ENCODE measurements at places on chromosomes 4 and X.

DNA sequence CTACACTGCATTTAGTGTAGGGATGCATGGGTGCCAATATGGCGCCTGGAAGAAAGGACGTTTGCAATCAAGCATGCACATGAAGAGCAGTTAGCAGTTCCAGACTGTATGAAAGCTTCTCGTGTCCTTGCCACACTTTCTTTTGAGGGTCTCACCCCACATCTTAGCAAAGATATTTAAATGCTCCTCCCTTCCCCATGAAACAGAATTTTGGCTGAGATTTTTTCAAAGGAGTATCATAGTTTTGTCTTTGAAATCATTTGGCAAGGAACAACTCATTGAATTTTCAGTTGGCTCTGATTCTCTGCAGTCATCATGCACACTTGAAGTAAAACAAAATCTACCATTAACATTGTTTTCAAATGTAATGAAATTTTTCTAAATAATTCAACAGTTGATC is 39.6 kb upstream of the STIM2 start:
- DNase-seq, result no peak

GRCh38 chr4:101222156-101222845 is 125.0 kb downstream of the PPP3CA start:
- no peak for DNase-seq

DNA sequence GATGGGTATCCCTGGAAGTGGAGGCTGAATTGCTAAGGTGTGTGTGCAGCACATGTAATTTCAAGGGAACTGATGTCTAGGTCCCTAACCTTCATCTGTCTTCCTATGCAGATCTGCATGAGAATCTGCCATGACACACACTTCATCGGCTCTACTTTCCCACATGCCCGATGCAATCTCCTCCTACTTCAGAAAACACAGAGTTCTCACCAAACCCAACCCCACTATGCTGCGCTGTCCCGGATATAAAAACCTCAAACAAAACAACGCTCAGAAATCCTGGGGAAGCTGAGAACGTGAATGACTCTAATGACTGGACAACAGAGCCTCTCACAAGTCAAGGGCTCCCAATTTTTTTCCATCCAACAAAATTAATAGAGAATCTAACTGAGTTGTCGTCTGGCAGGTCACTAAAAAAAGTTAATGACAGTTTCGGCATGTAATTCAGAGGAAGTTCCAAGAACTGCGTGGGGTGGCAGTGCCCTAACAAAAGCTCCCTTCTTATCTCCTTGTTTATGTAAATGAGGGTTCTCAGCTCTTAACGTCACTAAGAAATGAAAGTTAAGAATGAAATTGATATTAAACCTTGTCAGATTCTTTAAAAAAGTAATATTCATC is 39.0 kb downstream of the STX18 start:
- peak; percentile 61 for DNase-seq

- DNase-seq, result no peak
Observed at GRCh38 chr4:84677093-84677492, 94.2 kb downstream of the CDS1 start.

DNA sequence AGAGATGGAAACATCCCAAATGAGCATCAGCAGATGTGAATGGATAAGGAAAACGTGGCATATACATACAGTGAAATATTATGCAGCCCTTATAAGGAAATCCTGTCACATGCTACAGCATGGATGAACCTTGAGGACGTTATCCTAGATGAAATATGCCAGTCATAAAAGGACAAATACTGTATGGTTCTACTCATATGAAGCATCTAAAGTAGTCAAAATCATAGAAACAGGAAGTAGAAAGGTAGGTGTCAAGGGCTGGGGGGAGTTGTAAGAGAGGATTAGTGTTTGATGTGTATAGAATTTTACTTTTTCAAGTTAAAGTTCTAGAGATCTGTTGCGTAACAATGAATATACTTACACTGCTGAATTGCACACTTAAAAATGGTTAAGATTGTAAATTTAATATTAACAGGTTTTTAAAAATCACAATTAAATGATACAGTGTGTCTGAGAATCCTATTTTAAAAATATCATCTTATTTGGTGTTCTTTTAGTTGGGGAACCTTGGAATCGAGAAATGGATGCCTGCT is 58.5 kb downstream of the KDM6A start:
- no peak for DNase-seq

DNA sequence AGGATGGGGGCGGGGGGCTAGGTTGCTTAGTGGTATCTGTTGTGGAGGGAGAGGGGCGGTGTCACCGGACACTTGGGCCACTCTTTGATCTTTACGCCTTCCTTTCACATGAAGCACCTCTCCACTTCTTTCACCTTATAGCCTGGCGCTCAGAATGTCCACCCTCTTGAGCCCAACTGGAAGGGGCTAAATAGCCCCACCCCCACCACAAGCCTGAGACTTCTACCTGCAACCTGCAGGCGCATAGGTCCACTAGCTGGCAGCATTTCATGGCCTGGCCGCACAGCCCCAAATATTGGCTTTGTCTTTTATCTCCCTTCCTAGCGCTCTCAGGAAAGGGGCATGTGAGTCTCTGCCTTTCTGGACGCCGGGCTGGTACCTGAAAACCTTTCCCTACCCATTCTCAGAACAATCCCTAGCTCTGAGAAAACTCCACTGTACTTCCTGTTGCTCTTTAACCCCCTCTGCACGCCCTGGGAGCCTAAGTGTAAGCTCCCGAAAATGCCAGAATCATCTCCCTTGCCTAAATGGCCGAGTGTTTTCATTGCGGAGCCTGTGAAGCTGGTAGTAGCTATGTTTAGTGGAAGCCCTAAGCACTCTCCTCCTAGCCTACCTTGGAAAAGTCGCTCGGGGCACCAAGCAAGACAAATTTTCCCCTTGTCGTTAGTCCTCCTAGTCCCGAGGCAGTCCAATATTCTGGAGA is 1.2 kb upstream of the TRPC5 start:
- no peak for DNase-seq

DNA sequence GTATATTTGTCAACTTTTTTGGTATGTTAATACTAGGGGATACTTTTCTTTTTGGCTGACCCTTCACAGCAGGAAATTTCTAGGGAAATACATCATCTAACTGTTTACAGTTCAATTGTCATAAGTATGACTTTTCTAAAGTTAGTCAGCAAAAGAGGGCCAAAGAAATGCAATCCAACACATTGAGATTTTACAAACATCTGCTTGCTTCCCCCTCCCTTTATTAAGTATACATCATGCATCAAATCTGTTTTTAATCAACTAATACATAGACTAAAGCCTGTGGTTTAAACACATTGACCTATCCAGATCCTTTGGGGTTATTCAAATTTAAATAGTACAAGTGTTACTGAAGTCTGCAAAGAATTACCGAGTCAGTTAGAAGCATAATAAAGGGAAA is 93.9 kb downstream of the MID1 start:
- no peak for DNase-seq

- no peak for DNase-seq
Observed at GRCh38 chr4:181323061-181323460, 920.1 kb upstream of the TENM3 start.

GRCh38 chrX:154040863-154041262 is 21.2 kb upstream of the IRAK1 start:
- no peak for DNase-seq

- DNase-seq, result no peak
Observed at GRCh38 chr4:47862297-47862696, 24.4 kb upstream of the CORIN start.

GRCh38 chrX:51878056-51878455 is 15.4 kb upstream of the MAGED1 start:
- no peak for DNase-seq

DNA sequence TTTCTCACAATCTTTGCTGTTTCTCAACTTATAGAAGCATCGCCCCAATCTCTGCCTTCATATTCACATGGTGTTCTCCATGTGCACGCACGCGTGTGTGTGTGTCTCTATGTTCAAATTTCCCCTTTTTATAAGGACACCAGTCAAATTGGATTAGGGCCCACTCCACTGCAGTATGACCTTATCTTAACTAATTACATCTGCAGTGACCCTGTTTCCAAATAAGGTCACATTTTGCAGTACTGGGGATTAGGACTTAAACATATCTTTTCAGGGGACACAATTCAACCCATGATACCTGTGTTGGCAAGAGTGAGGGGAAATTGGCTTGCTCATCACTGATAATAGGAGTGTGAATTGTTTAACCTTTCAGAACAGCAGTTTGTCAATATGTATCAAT is 66.5 kb upstream of the MAGEA10 start:
- no peak for DNase-seq

- no peak for DNase-seq
Observed at GRCh38 chrX:11499076-11500044, 166.4 kb downstream of the ARHGAP6 start.

GRCh38 chr4:153453402-153453801 is 12.8 kb upstream of the TMEM131L start:
- no peak for DNase-seq

- DNase-seq, result no peak
Observed at GRCh38 chr4:60648774-60649173, 551.4 kb upstream of the ADGRL3 start.

DNA sequence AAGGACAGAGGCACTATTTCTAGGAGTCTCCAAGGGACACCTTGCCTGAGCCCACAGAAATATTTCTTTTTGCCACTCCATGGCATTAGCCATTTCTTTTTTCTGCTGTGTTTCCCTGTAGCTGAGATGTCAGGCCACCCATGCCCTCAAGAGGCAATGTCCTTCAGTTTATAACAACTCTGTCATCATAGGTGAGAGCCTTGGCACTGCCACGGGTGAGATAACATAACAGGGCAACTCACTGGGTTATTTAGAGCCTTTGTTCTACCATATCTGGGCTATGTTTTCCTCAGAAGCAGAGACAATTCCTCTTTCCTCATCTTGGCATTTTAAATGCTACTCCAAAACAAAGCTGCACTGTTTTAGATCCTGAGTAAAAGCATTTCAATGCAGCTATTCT is 99.9 kb upstream of the MAOA start:
- DNase-seq, result no peak

- DNase-seq, result no peak
Observed at GRCh38 chr4:150402871-150403272, 179.1 kb upstream of the MAB21L2 start.

DNA sequence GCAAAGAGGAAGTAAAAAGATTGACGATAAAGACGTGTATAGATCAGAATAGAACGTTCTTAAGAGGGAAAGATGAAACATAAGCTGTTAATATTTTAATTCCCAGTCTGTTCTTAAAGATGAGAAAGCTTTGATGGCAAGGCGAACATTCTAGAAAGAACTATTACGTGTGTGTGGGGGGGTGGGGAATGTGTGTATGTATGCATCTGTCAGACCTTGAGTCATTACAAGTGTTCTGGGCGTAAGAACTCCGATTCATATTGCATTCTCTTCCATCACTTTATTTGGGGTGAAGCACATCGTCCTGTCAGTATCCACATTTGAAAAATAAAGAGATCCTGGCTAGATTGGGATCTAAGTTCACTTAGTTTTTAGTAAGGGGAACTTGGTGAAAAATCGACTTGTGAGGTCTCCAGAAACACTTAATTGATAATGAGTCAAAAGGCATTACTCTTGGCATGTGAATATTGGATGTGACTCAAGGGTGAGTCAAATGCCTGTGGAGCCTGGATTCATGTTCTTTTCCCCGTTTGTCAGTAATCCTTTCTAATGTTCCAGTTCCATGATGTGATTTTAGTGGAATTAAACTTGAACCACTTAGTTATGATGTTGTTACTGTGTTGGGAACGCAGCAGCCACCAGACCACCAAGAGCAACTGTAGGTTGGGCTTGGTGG is 3.1 kb downstream of the SMS start:
- DNase-seq, result no peak

DNA sequence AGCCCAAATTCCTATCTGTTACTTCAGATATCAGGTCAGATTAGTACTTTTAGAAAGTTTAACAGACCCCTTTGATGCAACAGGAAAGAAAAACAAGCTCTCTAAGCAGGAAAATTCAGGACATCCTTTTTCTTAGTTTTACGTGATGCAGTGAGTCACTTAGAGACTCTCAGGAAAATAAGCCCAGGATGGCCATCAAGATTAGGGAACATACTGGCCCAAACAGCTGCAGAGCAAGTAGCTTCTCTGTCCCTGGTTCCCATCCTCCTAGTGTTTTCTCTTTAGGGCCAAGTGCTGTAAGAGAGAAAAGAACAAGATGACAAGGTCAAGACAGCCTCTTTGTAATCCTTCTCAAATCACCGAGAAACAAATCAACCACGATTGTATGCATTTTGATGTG is 219.1 kb downstream of the ZNF674 start:
- no peak for DNase-seq

- DNase-seq, result no peak
Observed at GRCh38 chrX:153510383-153510782, 7.1 kb upstream of the ATP2B3 start.

- DNase-seq, result no peak
Observed at GRCh38 chrX:49659771-49660170, 36.0 kb downstream of the PAGE1 start.

- no peak for DNase-seq
Observed at GRCh38 chr4:114302472-114302871, 296.1 kb upstream of the UGT8 start.

- DNase-seq, result peak; percentile 26
Observed at GRCh38 chr4:38523524-38524448, 140.2 kb upstream of the KLF3 start.
